ENCODE measurements at places on chromosomes 12 and 14. TPM values are rescaled to one million over a fixed set of nuclear protein-coding genes. Genes with fewer than 3 reads are reported as not detected.
A peak's percentile ranks its signal among the peaks of the same experiment; 100 is the strongest.

Gene INHBE
- not detected for total RNA-seq

Gene TOMM20L
- total RNA-seq, result 0.56 TPM

Gene PTPRQ
- total RNA-seq, result not detected

Gene RNASE3
- not detected for total RNA-seq

Gene KRT84
- total RNA-seq, result not detected

Gene FOXA1
- total RNA-seq, result not detected

Gene KERA
- total RNA-seq, result not detected

Gene TMTC1
- not detected for total RNA-seq

Gene DPPA3
- not detected for total RNA-seq

- H3K4me3 ChIP-seq, result no peak overlapping the region
- no peaks in the 10 kb centered on the region for H3K27me3 ChIP-seq
- no peaks in the 10 kb centered on the region for H3K36me3 ChIP-seq
- no peak overlapping the region for H3K27ac ChIP-seq
- H3K4me1 ChIP-seq, result no peaks in the 10 kb centered on the region
- DNase-seq, result no peak
Observed at GRCh38 chr12:22255097-22255496, 79.4 kb downstream of the ST8SIA1 start.

DNA sequence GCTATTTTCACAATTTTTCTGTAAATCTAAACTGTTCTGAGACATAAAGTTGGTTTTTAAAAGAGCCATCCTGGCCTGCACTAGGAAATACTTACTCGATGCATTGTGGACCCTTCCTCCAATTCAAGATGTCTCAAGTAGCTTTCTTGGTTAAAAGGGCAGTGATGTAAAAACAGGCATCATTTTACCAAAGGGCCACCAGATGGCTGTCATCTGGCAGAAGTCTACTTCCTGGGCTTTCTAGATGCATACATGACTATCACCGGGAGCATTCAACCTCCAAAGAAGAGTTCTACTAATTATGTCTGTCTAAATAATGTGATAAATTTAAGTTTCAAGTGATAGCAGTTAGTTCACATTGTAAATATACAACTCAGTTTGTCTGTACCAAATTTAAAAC, 96.8 kb upstream of the FRMD6 start:
- no peak overlapping the region for H3K27ac ChIP-seq
- no peak for DNase-seq
- H3K4me1 ChIP-seq, result no peaks in the 10 kb centered on the region
- no peaks in the 10 kb centered on the region for H3K36me3 ChIP-seq
- H3K27me3 ChIP-seq, result peaks cover 8% of the 10 kb centered on the region

DNA sequence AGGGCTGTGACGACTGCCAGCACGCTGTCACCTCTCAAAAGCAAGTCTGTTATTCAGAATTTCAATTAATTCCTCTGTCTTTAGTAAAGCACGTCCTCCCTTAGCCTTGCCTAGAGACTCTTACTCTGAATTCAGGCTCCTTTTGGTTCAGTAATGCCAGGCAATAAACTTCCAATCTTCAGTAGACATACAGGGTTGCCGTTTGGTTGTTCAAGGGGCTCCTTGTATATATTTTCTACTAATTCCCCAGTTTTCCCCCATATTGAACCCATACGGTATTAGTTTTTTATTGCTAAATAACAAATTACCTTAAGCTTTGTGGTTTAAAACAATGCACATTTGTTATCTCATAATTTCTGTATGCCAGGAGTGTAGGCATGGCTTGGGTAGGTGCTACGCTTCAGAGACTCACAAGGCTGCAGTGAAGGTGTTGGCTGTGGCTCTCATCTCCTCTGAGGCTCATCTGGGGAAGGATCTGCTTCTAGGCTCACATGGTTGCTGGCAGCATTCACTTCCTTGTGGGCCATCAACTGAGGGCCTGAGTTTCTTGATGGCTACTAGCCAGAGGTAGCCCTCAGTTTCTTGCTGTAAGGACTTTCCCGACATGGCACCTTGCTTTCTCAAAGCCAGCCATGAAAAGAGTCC, 7.3 kb upstream of the CLECL1 start:
- H3K36me3 ChIP-seq, result no peaks in the 10 kb centered on the region
- no peak overlapping the region for H3K4me3 ChIP-seq
- H3K27ac ChIP-seq, result peak overlapping the region; percentile 38
- H3K4me1 ChIP-seq, result peaks cover 37% of the 10 kb centered on the region
- no peak for DNase-seq
- H3K27me3 ChIP-seq, result no peaks in the 10 kb centered on the region

DNA sequence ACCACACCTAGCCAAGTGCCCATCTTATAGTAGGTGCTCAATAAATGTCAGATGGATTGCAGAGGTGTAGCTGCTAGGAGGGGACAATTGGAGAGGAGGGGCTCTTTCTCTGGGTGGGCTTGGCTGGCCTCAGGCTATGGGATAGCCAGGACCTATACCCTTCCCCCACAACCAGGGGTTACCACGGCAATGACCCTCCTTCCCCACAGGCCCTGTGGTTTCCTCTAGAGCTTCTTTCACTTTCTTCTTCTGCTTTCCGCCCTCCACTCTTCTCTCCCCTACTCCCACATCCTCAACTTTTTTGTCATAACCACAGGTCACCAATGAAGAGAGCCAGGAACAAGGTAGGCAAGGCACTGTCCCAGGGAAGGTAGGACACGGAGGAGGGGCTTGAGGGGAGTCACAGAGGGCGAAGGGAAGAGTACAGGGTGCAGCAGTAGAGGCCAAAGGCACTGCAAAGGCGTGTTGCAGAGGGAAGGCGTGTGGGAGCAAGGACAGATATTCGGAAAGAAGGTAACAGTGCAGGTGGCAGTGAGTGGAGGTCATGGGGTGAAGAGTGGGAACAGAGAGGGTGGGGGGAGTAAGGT, 1.9 kb upstream of the ITGB7 start:
- H3K27me3 ChIP-seq, result no peaks in the 10 kb centered on the region
- peak overlapping the region; percentile 29 for H3K4me3 ChIP-seq
- peaks cover 38% of the 10 kb centered on the region for H3K36me3 ChIP-seq
- H3K27ac ChIP-seq, result peak overlapping the region; percentile 57
- DNase-seq, result no peak

- no peak for DNase-seq
- no peaks in the 10 kb centered on the region for H3K4me1 ChIP-seq
- H3K4me3 ChIP-seq, result no peak overlapping the region
- no peaks in the 10 kb centered on the region for H3K36me3 ChIP-seq
- H3K27me3 ChIP-seq, result no peaks in the 10 kb centered on the region
Observed at GRCh38 chr12:128842579-128842978, 10.7 kb upstream of the GLT1D1 start.

DNA sequence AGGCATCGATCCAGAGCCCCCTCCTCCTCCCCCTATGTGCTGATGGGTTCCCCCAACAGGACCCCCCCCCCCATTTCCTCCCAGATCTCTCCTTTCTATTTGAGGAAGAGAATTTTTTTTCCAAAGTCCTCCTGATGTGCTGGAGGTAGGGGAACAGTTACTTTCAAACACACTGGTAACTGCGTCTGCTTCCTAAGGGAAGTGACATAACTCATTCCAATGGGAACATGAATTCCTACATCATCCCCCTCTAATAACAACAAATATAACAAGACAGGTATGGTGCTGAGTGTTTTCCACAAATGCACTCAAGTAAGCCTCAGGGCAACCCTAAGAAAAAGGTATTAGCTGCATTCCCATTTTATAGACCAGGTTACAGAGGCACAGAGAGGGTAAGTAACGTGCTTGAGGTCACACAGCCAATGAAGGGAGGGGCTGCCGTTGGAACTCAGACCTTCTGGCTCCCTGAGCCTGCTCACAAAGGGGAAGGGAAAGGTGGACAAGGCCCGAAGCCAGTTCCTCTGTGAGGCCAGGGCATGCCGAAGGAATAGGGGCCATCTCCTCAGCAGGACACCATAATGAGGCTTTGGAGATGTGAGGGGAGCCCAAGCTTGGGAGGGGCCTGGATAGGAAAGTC, 121.1 kb upstream of the NCOR2 start:
- no peak for DNase-seq
- H3K4me3 ChIP-seq, result no peak overlapping the region
- H3K27ac ChIP-seq, result no peak overlapping the region
- no peaks in the 10 kb centered on the region for H3K27me3 ChIP-seq
- H3K36me3 ChIP-seq, result no peaks in the 10 kb centered on the region

GRCh38 chr12:95339086-95339788, 121.6 kb downstream of the VEZT start:
- no peak overlapping the region for H3K4me3 ChIP-seq
- no peaks in the 10 kb centered on the region for H3K27me3 ChIP-seq
- DNase-seq, result no peak
- no peaks in the 10 kb centered on the region for H3K4me1 ChIP-seq
- no peaks in the 10 kb centered on the region for H3K36me3 ChIP-seq

DNA sequence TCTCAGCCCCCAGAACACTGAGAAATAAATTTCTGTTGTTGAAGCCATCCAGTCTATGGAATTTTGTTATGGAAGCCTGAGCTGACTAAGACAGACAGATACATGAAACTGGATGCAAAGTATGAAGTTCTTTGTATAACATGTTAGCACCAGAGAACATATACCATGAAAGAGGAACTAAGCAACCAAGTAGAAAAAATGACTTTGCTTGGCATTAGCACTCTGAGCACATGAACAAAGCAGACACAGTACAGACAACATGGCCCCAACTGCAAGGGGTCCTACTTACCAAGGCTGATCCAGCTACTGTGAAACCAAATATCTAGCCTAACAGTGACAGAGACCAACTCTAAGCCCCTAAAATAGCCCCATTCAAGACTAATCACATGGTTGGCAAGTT, 13.8 kb downstream of the EXOC5 start:
- no peak overlapping the region for H3K27ac ChIP-seq
- DNase-seq, result no peak
- H3K36me3 ChIP-seq, result peaks cover 3% of the 10 kb centered on the region
- no peak overlapping the region for H3K4me3 ChIP-seq
- peaks cover 3% of the 10 kb centered on the region for H3K4me1 ChIP-seq

DNA sequence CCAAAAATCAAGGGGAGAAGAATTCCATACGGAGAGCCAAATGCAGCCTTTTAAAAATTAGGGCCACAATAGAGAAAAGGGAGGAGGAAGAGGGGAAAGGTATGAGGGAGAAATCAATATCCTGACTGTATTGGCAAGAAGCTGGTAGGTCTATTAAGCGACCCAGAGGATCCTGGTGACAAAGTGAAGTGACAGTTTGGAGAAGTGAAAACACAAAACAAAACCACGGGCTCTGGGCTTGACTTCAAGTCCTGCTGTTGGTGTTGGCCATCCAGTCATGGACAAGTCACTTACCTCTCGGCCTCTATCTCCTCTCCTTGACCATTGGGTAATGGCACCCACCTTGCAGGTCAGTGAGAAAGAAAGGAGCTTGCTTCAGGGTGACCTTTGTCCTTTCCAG, 47.0 kb upstream of the KCNA5 start:
- H3K27me3 ChIP-seq, result peaks cover 3% of the 10 kb centered on the region
- H3K27ac ChIP-seq, result no peak overlapping the region
- H3K36me3 ChIP-seq, result no peaks in the 10 kb centered on the region
- DNase-seq, result no peak
- no peaks in the 10 kb centered on the region for H3K4me1 ChIP-seq

- H3K36me3 ChIP-seq, result no peaks in the 10 kb centered on the region
- H3K27me3 ChIP-seq, result no peaks in the 10 kb centered on the region
- no peaks in the 10 kb centered on the region for H3K4me1 ChIP-seq
- DNase-seq, result no peak
- no peak overlapping the region for H3K4me3 ChIP-seq
- no peak overlapping the region for H3K27ac ChIP-seq
Observed at GRCh38 chr14:74549588-74549987, 56.0 kb downstream of the ISCA2 start.

GRCh38 chr12:109544955-109545531, 28.3 kb downstream of the MMAB start:
- H3K27ac ChIP-seq, result no peak overlapping the region
- peaks cover 15% of the 10 kb centered on the region for H3K4me1 ChIP-seq
- DNase-seq, result no peak
- peaks cover 12% of the 10 kb centered on the region for H3K27me3 ChIP-seq

GRCh38 chr14:56027916-56028712, 90.1 kb upstream of the PELI2 start:
- DNase-seq, result no peak
- H3K4me3 ChIP-seq, result no peak overlapping the region
- H3K36me3 ChIP-seq, result no peaks in the 10 kb centered on the region
- no peak overlapping the region for H3K27ac ChIP-seq

- H3K27ac ChIP-seq, result no peak overlapping the region
- H3K4me1 ChIP-seq, result no peaks in the 10 kb centered on the region
- H3K36me3 ChIP-seq, result no peaks in the 10 kb centered on the region
- H3K27me3 ChIP-seq, result no peaks in the 10 kb centered on the region
- no peak for DNase-seq
Observed at GRCh38 chr12:47864646-47865235, 40.1 kb downstream of the VDR start.

GRCh38 chr12:95073698-95074520, 491 bp upstream of the NR2C1 start:
- no peak overlapping the region for H3K27ac ChIP-seq
- H3K4me1 ChIP-seq, result peaks cover 17% of the 10 kb centered on the region

All from CD4-positive, alpha-beta T cell (primary cell).